ENCODE measurements at places on chromosomes 3 and 15.

GRCh38 chr15:73367624-73368300 is 996 bp downstream of the HCN4 start:
- no peak for DNase-seq

DNA sequence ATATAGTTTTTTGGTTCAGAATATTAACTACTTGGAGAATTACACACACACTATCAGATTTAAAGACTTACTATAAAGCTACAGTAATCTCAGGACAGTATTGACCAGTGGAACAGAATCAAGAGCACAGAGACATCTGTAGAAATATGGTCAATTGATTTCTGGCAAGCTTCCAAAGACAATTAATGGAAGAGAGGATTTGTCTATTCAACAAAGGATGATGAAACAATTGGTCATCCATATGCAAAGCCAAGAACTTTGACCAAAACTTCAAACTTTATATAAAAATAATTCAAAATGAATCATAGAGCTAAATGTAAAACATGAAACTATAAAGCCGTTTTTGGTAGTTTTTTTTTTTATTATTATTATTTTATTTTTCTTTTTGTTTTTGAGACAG is 29.8 kb upstream of the MB21D2 start:
- no peak for DNase-seq

DNA sequence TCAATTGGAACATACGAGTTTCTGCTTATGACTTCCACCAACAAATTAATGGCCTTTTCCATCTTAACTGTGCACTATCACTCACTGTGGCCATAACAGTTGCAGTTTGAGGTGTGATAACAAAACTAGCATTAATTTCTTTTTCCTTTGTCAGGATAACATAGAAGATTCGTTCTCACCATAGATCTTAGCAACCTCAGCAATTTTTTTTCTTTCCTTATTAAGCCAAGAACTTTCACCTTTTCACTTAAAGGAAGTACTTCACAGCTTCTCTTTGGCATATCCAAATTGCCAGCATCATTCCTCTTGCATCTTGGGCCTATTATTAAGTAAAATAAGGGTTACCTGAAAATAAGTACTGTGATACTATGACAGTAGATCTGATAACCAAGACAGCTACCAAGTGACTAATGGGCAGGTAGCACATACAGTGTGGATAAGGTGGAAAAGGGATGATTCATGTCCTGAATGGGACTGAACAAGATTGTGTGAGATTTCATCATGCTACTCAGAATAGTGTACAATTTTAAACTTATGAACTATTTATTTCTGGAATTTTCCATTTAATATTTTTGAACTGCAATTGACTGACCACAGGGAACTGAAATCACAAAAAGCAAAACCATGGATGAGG is 46.6 kb downstream of the CEP70 start:
- DNase-seq: no peak

GRCh38 chr3:105367406-105368213 is 901 bp downstream of the ALCAM start:
- peak; percentile 82 for DNase-seq

- DNase-seq: no peak
Observed at GRCh38 chr15:69509131-69509530, 56.5 kb downstream of the RPLP1 start.

GRCh38 chr15:98715890-98716443 is 67.6 kb downstream of the IGF1R start:
- no peak for DNase-seq

- no peak for DNase-seq
Observed at GRCh38 chr3:165725296-165725695, 111.9 kb downstream of the BCHE start.

GRCh38 chr3:175003590-175003989 is 144.5 kb downstream of the NAALADL2 start:
- no peak for DNase-seq

DNA sequence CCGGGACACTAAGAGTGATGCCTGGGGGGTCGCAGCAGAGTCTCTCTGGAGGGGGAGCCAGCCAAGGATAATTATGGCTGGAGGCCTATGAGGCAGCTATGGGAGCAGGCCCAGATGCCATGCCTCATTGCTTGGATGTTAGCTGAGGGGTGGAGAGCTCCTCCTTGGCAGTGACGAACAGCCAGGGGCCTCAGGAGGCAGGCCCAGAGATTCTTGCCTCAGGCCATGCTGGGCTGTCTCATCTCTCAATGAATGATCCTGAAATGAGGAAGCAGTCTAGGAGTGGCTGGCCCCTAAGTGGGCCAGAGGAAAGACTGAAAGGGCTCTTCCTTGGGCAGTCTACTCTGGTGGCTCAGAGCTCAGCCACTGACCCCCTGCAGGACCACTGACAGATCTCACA is 21.3 kb downstream of the KIF9 start:
- no peak for DNase-seq

All from activated T-cell treated with anti-CD3 and anti-CD28 coated beads for 48 hours (primary cell).